Activated T-helper 9 cell treated with anti-CD3 and anti-CD28 coated beads, Interleukin-2, amount 50 U/mL, for 16 hours (primary cell): ENCODE measurements at places on chromosomes 5 and 9.

DNA sequence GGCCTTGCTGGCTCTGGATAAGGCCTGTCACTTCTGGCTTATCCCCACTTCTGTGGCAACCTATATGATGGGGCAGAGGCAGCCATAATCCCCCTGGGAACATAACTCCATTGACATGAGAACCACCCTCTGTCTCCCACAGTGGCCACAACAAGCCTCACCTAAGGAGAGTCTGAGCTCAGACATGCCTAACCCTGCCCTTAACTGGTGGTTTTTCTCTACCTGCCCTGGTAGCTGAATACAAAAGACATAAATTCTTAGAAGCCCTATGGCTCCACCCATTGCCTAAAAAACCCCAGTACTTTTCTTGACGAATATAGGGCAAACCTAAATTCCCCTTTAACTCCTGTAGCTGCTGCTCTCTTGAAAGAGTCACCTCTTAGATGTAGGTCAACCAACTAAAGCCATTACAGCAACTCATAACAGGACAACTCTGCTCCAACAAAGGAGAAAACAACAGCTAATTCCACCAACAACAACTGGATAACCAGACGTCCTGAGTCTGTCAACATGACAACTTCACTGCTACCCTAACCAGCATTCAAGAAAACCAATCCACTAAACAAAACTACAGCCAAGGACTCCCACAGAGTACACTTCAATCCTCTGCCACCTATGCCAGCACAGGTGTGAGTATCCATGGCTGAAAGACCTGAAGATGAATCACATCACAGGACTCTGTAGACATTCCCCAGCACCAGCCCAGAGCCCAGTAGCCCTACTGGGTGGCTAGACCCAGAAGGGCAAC, 427.7 kb downstream of the PRELID2 start:
- no peak for DNase-seq

DNA sequence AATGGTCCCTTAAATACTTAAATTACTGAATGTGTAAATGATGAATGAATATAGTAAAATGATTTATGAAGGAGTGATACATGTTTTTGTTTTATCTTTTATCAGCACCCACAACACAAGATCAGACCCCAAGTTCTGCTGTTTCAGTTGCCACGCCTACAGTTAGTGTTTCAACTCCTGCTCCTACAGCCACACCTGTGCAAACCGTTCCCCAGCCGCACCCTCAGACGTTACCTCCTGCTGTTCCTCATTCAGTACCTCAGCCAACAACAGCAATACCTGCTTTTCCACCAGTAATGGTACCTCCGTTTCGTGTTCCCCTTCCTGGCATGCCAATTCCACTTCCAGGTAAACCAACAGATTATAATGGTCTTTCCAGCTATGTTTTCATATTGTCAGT, 16.3 kb downstream of the TCERG1 start:
- no peak for DNase-seq

- no peak for DNase-seq
These were observed 101.4 kb upstream of the STC2 start for GRCh38 chr5:173429489-173430150.

DNA sequence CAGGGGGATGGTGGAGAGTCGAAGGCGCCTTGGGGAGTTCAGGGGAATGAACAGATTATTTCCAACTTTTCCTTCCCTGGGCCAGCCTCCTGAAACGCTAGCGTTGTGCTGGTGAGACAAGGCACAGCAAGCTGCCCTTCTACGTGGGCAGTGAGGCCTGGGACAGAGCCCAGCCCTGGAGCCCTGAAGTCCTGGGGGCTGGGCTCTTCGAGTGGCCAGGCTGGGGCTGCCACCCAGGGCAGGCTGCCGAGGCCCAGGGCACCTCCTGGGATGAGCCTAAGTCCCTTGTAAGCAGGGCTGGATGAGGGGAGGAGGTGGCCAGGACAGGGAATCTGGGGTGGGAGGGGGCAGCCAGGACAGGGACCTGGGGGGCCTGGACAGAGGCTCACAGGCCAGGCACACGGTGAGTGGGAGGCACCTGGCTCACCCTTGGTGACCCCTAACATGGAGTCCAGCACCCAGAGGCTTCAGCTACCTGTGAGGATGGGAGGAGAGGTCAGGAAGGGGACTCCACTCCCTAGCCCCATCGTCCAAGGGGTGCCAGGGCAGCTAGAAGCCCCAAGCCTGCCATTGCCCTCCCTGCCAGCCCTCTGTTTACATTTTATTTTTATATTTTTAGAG, 1.3 kb upstream of the LCN12 start:
- DNase-seq = no peak

- DNase-seq = no peak
These were observed 294.6 kb downstream of the ANXA1 start for GRCh38 chr9:73446306-73446705.

DNA sequence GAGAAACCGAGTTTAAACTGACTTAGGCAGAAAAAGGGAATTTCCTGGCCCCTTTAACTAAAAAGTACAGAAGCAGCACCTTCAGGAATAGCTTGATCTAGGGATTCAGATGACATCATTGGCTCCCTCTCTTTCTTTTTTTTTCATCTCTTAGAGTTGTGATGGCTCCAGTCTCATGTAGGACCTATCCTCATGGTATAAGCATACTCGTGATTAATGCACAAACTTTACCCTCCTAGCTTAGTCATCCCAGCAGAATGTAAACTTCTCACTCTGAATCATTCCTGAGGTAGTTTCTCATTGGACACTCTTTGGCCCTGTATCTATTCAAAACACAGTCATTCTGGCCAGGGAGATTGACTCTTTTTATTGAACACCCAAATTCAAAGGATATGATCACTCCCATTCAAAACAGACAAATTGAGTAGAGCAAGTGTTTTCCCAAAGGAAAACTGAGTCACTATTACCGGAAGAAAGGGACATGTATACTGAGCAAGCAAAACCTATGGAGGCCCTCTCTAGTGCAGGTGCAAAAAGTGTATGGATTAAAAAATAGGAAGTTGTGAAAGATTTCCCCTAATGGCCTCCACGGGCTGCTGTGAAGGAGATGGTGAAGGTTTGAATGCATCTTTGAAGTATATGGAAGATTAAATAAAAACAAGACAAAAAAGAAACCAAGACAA, 27.6 kb upstream of the SMIM23 start:
- no peak for DNase-seq

GRCh38 chr9:73133022-73133651, 18.5 kb upstream of the ANXA1 start:
- DNase-seq = no peak

DNA sequence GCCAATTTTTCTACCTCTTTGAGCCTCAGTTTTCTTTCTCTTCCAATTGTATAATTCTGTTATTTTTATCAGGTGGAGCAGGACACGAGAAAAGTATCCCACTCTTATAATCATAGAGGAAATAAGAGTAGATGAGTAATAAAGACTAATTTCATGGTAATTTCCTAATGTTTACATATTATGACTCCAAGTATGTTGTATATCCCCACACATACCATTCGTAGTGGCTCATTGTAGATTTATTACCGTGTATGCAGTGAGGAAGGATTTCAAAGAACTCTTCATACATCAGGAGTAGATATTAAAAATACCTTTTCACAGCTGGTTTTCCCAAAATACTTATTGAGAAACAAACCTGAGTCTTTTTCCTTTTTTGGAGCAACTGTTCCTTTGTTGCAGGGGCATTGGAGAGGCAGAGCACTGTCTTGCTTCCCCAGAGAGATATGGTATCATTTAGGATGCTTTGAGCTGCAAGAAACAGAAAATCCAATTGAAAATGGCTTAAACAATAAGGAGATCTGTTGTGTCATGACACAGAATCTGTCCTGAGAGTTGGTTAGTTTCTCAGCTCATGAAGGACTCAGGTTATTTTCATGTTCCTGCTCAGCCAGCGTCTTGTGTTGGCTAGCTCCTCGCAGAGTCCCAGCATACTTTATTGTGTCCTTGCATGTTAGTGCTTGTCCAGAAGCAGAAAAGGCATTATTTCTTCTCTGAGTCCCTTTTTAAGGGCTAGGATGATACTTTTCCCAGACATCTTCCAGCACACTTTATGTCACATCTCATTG, 291.2 kb downstream of the ARHGAP26 start:
- no peak for DNase-seq

GRCh38 chr5:60339691-60340201, 360.2 kb downstream of the DEPDC1B start:
- no peak for DNase-seq

DNA sequence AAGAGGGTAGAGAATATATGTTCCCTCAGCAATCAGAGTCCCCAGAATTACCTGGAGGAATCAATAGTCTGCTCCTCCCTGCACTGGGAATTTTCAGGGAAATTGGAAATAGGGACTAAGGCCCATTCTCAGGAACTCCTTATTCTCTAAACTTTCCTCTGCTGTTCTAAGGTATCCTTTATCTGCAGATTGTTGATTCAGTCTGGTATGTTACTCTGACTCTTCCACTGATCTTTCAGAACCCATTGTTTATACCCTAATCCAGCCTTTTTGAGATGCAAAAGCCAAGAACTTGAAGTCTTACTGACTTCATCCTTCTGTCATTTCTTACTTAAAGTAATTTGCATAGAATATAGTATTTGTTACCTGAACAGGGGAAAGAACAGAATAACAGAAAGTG, 143.5 kb upstream of the PPP1R2B start:
- DNase-seq = no peak

- no peak for DNase-seq
These were observed 675.8 kb downstream of the CETN3 start for GRCh38 chr5:89733772-89734171.

GRCh38 chr5:15929611-15930263, 249.9 kb downstream of the MARCHF11 start:
- DNase-seq = no peak

- no peak for DNase-seq
These were observed 446.4 kb upstream of the PTGER4 start for GRCh38 chr5:40233268-40233667.

- no peak for DNase-seq
These were observed 32.3 kb downstream of the PRRX2 start for GRCh38 chr9:129697656-129698253.

GRCh38 chr9:114373960-114374730, 13.6 kb downstream of the AKNA start:
- DNase-seq = no peak

DNA sequence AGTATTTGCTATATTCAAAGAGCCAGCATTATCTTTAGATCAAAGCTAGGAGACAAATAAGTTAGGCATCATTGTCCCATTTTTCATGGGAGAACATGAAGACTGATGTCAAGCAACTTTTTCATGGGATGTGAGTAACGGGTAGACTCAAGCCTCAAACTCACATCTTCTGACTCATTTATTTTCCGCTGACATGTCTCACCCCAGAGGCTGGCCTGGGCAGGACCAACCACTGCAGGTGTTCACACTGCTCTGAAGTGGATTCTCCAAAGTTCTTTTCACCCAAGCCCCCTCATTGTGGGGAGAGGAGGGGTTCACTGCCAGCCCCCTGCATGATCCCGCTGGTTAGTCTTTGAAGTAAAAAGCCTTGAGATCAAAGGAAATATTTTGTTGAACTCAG, 34.9 kb upstream of the BASP1 start:
- no peak for DNase-seq

DNA sequence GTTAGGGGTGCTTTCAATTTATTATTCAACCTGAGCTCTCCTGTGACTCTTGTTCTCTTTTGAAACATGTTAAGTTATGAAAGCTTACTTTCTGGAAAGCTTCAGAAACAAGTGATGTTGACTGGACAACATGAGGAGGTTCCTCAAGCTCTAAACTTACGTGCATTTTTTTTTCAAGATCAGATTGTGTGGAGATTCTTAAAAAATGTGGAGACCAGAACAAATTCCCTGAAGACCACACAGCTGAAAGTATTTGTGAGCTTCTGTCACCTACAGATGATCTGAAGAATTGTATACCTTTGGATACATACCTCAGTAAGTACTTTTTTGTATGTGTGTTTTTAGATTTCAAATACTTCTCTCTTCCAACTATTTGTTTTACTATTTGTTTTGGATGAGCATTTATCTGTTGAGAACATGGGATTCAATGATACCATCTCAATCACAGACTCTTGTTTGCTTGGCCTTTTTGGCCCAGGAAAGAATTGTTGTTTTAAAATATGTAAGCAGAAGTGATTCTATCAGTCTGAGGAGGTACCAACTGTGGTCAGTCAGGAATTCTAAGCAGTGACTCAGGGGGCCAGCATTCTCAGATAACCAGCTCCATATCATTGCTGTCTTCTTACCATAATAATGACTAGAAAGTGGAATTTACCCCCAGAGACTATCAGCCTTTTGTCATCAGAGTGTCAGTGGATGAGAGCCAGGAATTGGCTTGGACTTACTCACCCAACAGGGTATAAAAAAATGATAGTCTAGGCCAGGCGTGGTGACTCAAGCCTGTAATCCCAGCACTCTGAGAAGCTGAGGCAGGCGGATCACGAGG, 34.4 kb upstream of the GLIPR2 start:
- DNase-seq = no peak

DNA sequence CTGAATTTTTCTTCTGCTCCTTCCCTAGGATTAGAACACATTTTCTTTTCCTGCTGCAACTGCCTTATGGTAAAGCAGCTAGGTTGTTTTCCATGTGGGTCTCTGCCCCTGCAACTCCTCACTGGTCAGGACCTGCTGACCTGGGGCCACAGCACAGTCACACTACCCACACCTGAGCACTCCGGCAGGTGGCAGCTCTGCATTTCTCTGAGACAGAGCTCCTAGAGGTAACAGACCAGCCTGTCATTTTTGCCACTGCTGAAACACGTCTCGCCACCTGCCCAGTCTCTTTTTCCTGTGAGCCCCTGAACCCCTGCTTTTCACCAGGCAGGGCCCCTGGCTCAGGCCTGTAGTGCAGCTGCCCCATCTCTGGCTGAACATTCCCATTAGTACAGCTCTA, 609.6 kb downstream of the HINT1 start:
- DNase-seq = no peak

DNA sequence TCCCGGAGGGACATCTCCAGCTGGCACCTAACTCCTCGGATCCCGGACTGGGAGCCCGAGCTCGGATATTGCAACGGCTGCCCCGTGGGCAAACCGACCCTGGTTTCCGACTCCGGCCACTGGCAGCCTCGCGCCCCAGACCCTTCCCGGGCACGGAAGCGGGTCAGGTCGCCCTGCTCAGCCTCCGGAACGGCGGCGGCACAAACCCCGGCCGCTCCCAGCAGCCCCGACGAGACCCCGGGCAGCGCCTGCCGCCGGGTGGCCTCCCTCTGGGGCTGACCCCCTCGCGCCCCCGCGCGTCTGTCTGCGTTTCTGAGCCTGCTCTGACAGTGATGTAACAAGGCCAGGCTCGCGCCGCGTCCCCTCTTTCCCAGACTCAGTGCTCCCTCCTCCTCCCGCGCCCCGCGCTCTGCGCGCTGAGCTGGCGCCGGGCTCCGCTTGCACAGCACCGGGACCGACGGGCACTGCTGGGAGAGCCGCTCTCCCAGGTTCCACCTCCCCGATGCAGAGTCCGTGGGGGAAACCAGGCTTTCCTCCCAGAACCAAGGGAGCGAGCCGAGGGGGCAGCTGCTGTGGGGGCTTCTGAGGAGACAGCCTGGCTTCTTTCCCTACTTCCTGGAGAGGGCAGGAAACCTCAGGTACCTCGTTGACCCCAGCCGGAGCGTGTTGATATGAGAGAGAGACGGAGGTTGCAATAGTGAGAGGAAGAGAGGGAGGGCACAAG, at the start of gene TMEM215:
Gene TMEM215 (plus strand): TSS at position 373 of the 724 bp plus-strand sequence. CDS start 644 bp downstream, outside the sequence.
- no peak for DNase-seq
